Aorta (tissue), 5 donors: ENCODE measurements at places on chromosomes 1 and 21. TPM values are rescaled to one million over a fixed set of nuclear protein-coding genes. Genes with fewer than 3 reads are reported as not detected.
A peak's percentile ranks its signal among the peaks of the same experiment; 100 is the strongest.

DNA sequence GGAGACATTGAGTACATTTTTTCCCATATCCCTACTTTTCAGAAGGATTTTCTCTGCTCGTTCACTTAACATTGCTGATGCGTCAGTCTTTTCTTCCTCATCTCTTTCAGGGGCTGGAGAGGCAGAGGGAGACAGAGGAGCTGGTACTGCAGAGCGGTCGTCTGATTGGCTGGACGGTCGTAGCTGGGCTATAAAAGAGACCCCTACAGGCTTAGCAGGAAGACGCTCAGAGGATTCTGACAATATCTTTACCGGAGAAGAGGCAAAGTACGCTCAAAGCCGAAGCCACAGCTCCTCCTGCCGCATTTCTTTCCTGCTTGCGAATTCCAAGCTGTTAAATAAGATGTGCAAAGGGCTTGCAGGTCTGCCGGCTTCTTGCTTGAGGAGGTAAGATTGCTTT is at the start of gene RGS4:
TSS of gene RGS4 (plus strand) at position 220 of the 400 bp plus-strand sequence. CDS start at position 344, 124 bp downstream.
- H3K27ac ChIP-seq, result peak within 1 kb of the TSS; percentile 71
- peak; percentile 75 for DNase-seq
- H3K4me3 ChIP-seq, result peak within 1 kb of the TSS; percentile 98
- no peaks in the 10 kb centered on the region for H3K36me3 ChIP-seq
- no peaks in the 10 kb centered on the region for H3K27me3 ChIP-seq

GRCh38 chr1:234962340-234962989 is 166.2 kb downstream of the TOMM20 start:
- no peaks in the 10 kb centered on the region for H3K36me3 ChIP-seq
- peaks cover 3% of the 10 kb centered on the region for H3K4me1 ChIP-seq

FBXO2 gene
- 7.3 TPM for polyA plus RNA-seq

NMNAT1 gene
- 3.3 TPM for polyA plus RNA-seq

TMEM81 gene
- 2.2 TPM for polyA plus RNA-seq

SSR2 gene
- 245 TPM for polyA plus RNA-seq
